Neural crest cell (in vitro differentiated cells): ENCODE measurements at places on chromosomes 6 and 20. TPM values are rescaled to one million over a fixed set of nuclear protein-coding genes. Genes with fewer than 3 reads are reported as not detected.

DNA sequence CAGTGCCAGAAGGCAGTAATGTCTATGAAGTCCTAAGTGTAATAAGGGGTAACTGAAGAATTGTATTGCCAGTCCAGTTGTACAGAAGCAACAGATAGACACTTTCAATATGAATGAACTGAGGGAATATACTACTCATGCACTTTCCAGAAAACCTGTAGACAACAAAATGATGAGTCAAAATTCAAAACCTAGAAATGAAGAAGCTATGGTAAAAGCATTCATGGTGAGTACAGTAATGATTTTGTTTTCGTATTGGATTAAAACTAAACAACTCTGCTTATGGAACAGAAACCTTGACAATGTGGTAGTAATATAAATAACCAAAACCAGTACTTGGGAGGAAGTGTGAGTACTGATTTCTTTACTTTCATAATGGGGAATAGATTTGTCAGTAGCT lies 35.0 kb downstream of the ARMC2 start:
- H3K4me3 ChIP-seq, result no peak overlapping the region
- no peaks in the 10 kb centered on the region for H3K27me3 ChIP-seq
- DNase-seq, result no peak
- H3K36me3 ChIP-seq, result peaks cover 29% of the 10 kb centered on the region
- no peak overlapping the region for H3K27ac ChIP-seq
- H3K4me1 ChIP-seq, result no peaks in the 10 kb centered on the region

DNA sequence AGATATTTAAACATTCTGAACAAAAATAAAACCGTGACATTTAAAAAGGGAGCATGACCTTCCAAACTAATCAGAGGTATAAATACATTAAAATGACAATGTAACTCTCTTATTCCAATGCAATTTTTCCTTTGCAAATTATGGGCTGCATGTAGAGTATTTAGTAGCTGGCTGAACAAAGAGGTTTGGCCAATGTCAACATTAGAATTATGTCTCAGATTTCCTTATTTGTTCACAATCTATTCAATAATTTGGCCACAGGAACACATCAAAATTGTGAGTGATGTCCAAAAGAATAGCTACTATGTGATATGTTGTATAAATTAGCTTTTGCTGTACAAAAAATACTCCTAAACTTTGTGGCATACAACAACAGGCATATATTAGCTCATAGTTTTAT lies 580.0 kb upstream of the MARCKS start:
- H3K27ac ChIP-seq, result no peak overlapping the region
- no peak for DNase-seq
- peaks cover 9% of the 10 kb centered on the region for H3K4me1 ChIP-seq

- H3K4me3 ChIP-seq, result no peak overlapping the region
- H3K36me3 ChIP-seq, result peaks cover 5% of the 10 kb centered on the region
- H3K4me1 ChIP-seq, result peaks cover 18% of the 10 kb centered on the region
- no peak for DNase-seq
- no peak overlapping the region for H3K27ac ChIP-seq
These were observed 953.7 kb downstream of the TFAP2A start for GRCh38 chr6:9461188-9461587.

DNA sequence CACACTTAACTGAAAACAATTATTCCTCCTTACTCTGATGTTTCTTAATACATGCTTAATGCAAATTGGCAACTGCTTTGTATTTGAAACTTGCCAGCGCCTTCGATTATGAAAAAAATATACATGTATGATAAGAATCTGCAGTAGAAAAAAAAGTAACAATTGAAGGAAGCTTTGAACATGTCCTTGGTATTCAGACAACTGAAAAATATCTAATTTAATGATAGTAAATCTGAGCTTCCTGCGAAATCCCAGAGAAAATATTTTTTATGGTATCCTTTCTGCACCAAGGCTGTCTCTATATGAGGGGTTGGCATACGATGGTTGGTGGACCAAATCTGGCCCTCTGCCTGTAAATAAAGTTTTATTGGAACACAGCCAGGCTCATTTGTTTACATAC lies 186.2 kb downstream of the HDGFL1 start:
- no peak overlapping the region for H3K27ac ChIP-seq
- peaks cover 25% of the 10 kb centered on the region for H3K4me1 ChIP-seq
- H3K36me3 ChIP-seq, result no peaks in the 10 kb centered on the region
- DNase-seq, result no peak

- no peak for DNase-seq
- H3K36me3 ChIP-seq, result no peaks in the 10 kb centered on the region
- H3K4me3 ChIP-seq, result no peak overlapping the region
- no peaks in the 10 kb centered on the region for H3K4me1 ChIP-seq
- no peaks in the 10 kb centered on the region for H3K27me3 ChIP-seq
These were observed 88.0 kb downstream of the FRK start for GRCh38 chr6:115972679-115973078.

LY6G6D gene
- total RNA-seq, result not detected in 2 replicates
